Mammary epithelial cell (primary cell): ENCODE measurements at places on chromosomes 12 and 14. TPM values are rescaled to one million over a fixed set of nuclear protein-coding genes. Genes with fewer than 3 reads are reported as not detected.

The AKAP5 gene
- 0.67 TPM for total RNA-seq

The PRPH gene
- 0.35 and 2.6 TPM in 2 replicates for total RNA-seq

The GLIPR1L1 gene
- total RNA-seq: not detected in 2 replicates

The GPRC5D gene
- total RNA-seq: not detected in 2 replicates

DNA sequence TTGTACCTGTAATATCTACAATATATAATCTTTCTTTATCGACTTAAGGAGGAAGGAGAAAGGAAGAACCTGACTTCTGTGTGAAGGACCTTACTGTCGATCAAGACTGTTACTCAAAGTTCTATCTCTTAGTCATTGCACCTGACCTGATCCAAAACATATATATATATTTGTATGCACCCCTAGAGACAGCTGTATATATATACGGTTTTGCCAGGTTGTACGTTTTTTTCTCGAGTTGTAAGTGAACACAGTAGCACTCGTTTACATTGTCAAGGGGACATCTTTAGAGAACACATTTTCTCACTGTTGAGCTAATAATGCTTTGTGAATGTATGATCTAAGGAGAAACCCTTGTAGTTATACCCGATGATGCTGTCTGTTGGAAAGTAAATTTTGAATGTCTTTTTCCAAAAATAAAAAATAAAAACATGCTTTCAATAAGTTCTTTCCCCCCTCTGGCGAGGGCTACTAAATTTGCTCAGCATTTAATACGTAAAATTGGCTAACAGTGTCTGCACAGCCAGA, 536 bp upstream of the SLC35E3 start:
- no peak for DNase-seq

- no peak for DNase-seq
Observed at GRCh38 chr14:54985156-54985555, 41.7 kb downstream of the WDHD1 start.

DNA sequence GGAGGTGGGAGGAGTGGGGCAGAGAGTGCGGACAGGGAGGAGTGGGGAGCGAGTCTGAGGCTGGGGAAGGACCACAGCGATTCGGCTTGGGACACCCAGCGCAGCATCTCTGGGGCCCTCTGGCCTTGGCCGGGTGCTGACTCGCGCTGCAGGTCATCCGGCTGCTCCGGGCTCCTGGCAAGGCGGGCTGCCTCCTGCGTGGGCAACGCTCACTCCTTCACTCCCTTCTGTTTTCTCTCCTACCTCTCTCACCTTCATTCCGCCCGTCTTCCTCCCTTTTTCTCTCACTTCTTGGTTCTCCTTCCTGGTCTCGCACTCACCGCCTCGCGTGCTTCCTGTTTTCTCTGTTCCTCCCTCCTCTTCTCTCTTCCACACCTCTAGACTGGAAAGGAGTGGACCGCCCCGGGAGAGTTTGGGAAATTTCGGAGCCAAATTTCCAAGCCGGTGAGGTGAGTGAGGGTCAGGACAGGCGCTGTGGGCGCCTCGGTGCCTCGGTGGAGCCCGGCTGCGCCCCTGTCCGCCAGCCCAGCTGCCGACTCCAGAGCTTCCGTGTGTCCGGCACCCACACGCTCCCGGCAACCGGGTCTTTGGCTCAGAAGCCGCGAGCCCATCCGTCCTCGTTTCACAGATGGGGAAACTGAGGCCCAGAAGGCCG, 86.7 kb downstream of the B4GALNT3 start:
- DNase-seq: no peak

- no peak for DNase-seq
Observed at GRCh38 chr14:38124506-38124905, 83.2 kb upstream of the SSTR1 start.

- DNase-seq: no peak
Observed at GRCh38 chr12:95851606-95852005, 7.1 kb upstream of the SNRPF start.

GRCh38 chr14:88668448-88669116, 105.7 kb downstream of the ZC3H14 start:
- DNase-seq: no peak

DNA sequence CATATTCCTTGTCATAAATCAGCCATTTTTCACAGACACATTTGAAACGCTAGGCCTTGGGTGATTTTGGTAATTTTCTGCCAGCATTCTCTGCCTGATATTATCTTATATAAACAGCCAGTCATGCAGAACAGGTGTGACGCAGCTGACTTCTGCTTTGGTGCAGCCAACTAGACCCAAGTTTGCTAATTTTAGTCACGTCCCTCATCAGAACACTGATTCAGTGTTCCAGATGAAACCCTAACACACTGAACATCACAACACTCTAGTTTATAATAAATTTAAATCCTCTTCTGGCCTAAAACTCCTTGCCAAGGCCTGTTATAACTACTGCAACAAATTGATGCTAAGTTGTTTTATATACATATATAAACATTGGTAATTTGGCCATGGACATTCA, 386.1 kb downstream of the SEC23A start:
- no peak for DNase-seq

GRCh38 chr12:122333142-122334087, 67.1 kb upstream of the VPS33A start:
- DNase-seq: no peak

GRCh38 chr14:100683578-100683977, 43.1 kb upstream of the DLK1 start:
- DNase-seq: no peak
